Brain pericyte (primary cell): ENCODE measurements at places on chromosomes 2 and 18.

DNA sequence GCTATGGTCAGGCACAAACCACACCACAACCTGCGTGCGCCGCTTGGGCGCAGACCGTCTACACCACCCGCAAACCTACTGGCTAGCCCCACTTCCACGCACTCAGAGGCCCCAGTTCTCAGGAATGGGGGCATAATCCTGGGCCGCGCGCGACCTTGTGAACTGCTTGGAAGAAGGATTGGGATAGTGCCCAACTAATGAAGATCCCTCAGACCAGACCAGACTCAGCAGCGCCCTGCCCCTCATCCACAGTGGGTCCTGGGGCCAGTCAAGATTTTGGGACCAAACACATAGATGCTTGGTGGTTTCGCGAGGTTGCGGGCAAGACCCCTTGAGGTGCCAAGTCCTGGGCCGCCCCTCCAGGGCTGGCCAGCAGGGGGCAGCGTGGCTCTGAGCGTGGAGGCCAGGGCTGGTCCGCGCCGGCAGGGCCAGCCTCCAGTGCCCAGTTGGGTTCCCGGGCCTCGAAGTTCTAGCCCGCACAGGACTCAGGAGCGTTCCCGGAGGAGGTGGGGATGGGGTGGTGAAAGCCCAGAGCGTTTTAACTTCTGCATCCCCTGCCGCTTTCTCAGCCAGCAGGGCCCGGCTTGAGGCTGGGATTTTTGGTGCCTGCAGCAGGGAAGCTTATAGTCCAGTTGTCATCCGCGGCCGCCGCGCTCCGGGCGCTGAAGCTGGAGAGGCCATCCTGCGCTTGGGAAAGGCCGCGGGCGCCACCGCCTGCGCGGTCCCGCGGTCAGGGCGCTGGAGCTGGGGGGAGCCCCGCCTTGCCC lies 8.3 kb downstream of the OSR1 start:
- no peak for DNase-seq

DNA sequence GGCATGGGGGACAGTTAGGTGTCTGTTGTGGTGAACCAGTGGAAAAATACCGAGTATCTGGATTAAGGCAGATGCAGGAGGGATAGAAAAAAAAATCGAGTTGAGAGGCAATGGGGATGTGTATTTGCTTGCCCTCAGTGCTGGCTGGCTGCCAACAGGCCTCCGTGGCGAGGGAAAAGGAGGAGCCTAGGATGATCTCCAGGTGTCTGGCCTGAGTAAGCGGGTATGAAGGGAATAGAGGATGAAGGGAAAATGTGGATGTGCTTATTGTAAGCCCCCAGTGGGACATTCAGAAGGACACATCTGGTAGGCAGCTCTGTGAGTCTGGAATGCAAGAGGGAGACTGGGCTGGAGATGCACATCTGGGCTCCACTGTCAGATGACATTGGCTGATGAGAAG lies 22.8 kb downstream of the KCNS3 start:
- DNase-seq = peak; percentile 33

DNA sequence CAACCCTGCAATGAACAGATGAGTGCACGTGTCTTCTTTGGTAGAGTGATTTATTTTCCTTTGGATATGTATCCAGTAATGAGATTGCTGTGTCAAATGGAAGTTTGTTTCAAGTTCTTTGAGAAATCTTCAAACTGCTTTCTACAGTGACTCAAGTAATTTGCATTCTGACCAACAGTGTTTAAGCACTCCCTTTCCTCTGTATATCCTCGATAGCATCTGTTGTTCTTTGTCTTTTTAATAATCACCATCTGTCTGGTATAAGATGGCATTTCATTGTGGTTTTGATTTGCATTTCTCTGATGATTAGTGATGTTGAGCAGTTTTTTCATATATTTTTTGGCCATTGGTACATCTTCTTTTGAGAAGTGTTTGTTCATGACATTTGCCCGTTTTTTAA lies 1608.3 kb upstream of the ZEB2 start:
- no peak for DNase-seq

GRCh38 chr2:166472332-166472731 lies 21.7 kb downstream of the SCN7A start:
- DNase-seq = no peak

DNA sequence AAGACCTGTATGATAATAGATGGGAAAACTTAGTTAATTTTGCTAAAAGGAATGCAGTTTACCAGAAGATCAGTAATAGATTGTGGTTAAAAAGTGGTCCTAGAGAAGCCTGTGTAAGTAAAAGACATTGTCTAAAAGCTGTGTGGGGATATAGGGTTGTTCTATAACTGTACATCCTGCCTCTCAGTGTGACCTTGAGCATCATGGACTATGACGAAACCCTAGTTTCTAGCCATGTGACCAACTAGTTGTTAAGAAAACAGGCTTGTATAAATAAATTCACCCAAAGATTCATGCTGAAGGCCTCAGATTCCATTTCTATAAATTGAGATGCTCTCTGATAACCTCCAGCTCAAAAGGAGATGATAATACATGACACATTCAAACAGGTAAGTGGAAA lies 160.7 kb downstream of the IKZF2 start:
- DNase-seq = no peak
